Activated T-helper 2 cell treated with anti-CD3 and anti-CD28 coated beads, Interferon-gamma antibody, Interleukin-2, Interleukin-4, amounts not matched to agents 10 μg/mL and 5 μg/mL and 100 μg/mL, durations not matched to agents 14 hours and 24 hours and 36 hours (primary cell): ENCODE measurements at places on chromosomes 16 and 17.

GRCh38 chr17:56142781-56143180 lies 10.5 kb upstream of the ANKFN1 start:
- DNase-seq: no peak

- no peak for DNase-seq
These were observed 873 bp downstream of the SETD1A start for GRCh38 chr16:30958175-30959079.

- DNase-seq: peak; percentile 51
These were observed 37.6 kb downstream of the CTU2 start for GRCh38 chr16:88743693-88744576.

DNA sequence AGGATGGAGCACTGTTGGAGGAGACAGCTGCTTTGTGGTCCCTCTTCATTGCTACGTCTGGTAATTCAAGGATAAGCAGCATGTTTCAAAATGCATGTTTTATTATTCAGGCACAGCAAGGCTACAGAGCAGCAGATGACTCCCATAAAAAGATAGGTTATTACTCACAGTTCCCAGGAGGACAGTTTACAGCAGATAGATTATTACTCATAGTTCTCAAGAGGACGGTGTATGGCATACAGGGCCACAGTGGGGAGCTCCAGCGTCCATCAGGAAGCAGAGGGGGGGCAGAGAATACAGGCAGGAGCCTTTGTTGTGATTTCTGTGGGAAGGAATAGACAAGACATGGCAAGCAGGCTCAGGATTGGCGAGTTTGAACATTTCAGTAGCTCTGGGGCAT lies 72.9 kb downstream of the DNAH9 start:
- no peak for DNase-seq

GRCh38 chr17:55177159-55177854 lies 87.5 kb upstream of the HLF start:
- no peak for DNase-seq

DNA sequence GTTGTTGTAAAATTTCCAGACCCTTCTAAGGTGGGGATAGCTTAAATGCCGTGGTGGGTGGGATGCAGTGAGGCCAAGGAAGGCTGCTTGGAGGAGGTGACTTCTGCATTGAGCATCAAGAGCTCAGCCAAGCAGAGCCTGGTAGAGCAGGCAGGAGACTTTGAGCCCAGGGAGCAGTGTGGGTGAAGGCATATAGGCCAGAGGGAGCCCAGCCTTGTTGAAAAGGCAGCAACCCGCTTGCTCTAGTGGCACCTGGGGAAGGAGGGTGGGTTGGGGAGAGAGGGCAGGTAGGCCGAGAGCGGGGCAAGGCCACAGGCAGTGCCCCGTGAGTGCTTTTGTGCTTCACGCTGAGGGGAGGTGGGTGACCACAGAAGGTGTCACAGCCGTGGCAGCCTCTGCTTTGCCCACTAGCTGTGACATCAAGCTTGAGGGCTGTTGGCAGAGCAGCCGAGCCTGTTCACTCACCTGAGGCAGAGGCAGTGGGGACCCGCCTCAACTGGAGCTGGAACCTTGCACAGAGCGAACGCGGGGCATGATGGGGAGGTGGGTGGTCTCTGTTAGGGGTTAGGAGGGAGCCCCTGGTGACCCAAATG lies 56.1 kb downstream of the IRF8 start:
- DNase-seq: no peak

- no peak for DNase-seq
These were observed 74.2 kb downstream of the CNTNAP4 start for GRCh38 chr16:76351441-76351840.

DNA sequence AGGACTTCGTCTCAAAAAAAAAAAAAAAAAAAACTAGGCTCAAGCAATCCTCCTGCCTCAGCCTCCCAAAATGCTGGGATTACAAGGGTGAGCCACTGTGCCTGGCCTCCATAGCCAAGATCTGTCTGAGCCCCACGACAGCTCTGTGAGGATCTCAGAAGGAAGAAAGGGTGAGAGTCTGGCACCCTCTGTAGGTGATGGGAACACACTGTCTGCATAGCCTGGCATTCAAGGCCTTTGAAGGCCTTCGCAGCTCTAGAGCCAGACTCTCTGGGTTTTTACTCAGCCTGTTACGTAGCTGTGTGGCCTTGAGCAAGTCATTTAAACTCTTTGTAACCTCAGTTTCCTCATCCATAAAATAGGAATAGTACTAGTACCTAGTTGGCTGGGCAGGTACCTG lies 6.3 kb upstream of the XPO6 start:
- peak; percentile 53 for DNase-seq

GRCh38 chr17:27268394-27269085 lies 25.4 kb upstream of the WSB1 start:
- no peak for DNase-seq

DNA sequence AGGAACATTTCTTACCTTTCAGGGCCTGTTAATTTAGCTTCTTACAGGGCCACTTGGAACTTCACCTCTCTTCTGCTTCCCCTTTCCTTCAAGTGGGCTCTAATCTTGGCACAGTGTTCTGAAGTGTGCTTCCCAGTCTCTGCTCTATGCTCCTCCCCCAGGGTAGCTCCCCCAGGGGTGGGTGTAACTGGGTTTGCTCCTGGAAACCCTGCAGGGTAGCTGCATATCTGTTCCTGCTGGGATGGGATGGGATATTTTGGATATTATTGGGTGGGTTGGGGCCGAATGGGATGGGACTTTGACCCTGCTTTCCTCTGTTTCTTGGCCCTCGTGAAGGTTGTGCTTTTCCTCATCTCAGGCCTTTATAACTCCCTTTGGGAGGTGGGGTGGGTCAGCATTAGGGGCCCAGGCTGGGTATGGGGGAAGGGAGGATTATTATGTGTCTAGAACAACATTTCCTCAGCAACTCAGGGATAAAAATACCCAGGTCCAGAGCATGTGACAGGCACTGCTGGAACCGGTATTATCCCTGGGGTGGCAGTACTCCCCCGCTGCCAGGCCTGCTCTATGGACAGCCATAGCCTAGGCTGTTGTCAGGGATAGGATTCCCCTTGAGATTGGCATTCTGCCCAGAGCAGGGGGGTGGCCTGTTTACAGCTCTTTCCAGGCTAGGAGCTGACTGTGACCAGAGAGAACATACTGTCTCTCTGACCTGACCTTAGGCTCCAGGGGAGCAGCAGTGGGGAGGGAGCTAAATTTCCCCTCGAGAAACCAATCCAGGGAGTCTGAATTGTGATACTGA lies 5.0 kb downstream of the NFE2L1 start:
- DNase-seq: no peak

DNA sequence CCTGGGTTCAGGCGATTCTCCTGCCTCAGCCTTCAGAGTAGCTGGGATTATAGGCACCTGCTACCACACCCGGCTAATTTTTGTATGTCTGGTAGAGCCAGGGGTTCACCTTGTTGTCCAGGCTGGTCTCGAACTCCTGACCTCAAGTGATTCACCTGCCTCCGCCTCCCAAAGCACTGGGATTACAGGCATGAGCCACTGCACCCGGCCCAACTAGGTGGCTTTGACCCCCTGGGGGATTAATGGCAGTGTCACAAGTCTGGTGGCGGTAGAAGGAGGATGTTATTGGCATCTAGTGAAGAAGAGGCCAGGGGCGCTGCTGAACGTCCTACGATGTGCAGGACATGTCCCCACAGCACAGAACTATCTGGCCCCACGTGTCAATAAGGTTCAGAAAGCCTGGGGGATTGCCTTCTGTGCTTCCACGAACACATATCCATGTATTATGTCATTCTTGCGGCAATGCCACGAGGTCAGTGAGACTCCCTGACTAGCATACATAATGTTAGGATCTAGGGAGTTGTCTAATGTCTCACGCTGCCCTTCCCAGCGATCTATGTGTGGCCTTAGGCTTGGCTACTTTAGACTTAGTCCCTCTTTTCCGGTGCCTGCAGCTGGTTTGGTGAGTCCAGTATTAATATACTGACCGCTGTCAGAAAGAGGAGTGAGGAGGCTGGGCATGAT lies 75.8 kb downstream of the ABCC6 start:
- no peak for DNase-seq

GRCh38 chr17:68228817-68229570 lies 18.8 kb upstream of the AMZ2 start:
- DNase-seq: no peak

DNA sequence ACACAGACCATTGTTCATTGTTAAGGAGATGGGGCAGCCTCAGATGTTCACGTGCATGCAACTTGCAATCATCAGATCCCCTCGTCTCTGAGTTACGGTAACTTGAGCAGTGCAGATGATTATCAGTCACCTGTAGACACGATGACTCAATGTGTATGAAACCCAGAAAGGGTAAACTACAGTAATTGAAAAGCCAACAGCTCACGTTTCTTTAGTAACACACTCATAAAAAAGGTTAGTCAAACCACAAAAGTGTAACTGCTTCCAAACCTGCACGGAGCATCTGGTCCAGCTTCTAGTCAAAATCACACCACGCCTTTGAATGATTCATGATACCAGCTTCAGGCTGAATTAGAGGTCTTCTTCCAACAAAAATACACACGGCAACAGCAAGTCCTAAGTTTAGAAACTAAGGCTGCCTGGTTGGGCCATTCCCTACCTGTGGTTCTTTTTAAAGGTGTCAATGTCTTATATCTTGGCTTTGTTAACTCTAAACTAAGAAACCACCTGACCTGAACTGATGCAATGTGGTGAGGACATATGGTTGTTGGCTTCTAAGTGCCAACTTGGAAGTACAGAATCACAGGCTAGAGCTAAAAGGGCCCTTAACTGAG lies 32.3 kb downstream of the GRB7 start:
- peak; percentile 63 for DNase-seq

GRCh38 chr17:75652934-75653549 lies 13.9 kb downstream of the RECQL5 start:
- no peak for DNase-seq

- no peak for DNase-seq
These were observed 35.2 kb downstream of the USP7 start for GRCh38 chr16:8928467-8928957.

- DNase-seq: no peak
These were observed 4.5 kb upstream of the USP32 start for GRCh38 chr17:60396412-60396811.

DNA sequence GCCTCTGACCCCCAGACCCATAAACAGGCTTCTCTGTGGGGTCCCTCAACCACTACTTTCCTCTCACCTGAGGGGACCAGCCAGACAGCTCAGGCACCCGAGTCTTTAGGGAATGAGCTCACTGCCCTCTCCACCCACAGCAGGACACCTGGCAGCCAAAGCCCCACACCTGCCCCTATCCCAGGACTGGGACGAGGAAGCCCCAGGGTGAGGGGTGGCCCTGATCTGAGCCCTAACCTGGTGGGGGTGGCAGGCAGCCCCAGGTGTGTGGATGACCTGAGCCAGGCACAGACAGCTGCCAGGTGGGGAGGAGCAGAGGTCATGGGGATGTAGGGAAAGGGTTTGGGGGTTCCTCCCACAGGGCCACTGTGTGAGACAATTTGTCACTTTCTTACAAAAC lies 1.7 kb upstream of the TEX19 start:
- no peak for DNase-seq
